ENCODE measurements at places on chromosomes 11 and 22. TPM values are rescaled to one million over a fixed set of nuclear protein-coding genes. Genes with fewer than 3 reads are reported as not detected.

PRR5L gene
- total RNA-seq = 8.9 TPM

IGLL5 gene
- not detected for total RNA-seq

OR4D5 gene
- total RNA-seq = not detected

IGF2 gene
- total RNA-seq = 0.70 TPM

DDIAS gene
- 53.0 TPM for total RNA-seq

MRPL17 gene
- 26.7 TPM for total RNA-seq

OSM gene
- total RNA-seq = not detected

OR51B5 gene
- not detected for total RNA-seq

SLN gene
- not detected for total RNA-seq

CFAP300 gene
- total RNA-seq = 1.2 TPM

CCDC157 gene
- 6.9 TPM for total RNA-seq

SHANK3 gene
- total RNA-seq = 5.1 TPM

CATSPER1 gene
- not detected for total RNA-seq

VSIG2 gene
- not detected for total RNA-seq

NTM gene
- total RNA-seq = 14.6 TPM

AQP11 gene
- 1.7 TPM for total RNA-seq

PATL1 gene
- 19.6 TPM for total RNA-seq

All from GM23338 (cell line).